ENCODE measurements at places on chromosomes 11 and 22. TPM values are rescaled to one million over a fixed set of nuclear protein-coding genes. Genes with fewer than 3 reads are reported as not detected.

DNA sequence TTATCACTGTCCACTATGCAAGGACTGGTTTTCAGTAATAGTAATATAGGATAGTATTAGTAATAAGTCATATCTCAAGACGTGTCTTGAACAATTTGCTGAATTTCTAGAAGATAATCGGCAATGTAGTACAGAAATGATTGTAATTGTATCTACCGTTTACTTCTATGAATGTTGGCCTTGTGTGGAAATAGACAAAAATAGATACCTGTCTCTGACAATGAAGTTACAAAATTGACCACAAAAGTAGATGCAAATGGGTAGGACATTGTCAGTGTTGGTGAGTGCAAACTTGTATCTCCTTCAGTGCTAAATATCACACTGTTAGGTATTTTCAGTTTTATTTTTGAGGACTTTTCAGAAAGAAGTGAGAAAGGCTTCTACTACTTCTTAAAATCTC is 43.1 kb downstream of the SVIP start:
- DNase-seq: no peak

- DNase-seq: no peak
Measured at GRCh38 chr11:36376009-36376887, 80.2 kb downstream of the PRR5L start.

The POTEH gene
- total RNA-seq: not detected

The TRIM6 gene
- total RNA-seq: 1.7 TPM

The RAG2 gene
- total RNA-seq: not detected

DNA sequence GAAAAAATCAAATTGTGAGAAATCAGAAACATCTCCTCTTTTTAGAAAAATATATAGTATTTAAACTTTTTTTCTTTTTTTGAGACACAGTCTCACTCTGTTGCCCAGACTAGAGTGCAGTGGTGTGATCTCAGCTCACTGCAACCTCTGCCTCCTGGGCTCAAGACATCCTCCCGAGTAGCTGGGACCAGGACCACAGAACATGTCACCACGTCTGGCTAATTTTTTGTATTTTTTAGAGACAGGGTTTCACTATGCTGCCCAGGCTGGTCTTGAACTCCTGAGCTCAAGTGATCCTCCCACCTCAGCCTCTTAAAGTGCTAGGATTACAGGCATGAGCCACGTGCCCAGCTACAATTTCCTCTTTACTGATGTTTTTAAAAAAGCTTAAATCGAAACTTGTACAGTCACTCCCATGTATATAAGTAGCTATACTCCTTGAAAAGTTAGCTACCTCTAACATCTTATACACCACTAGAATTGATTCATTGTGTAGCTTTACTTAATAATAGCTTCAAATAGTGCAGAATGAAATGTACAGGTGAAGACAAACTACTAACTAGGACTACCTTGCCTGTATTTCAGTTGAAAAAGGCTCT is 10.3 kb downstream of the EIF4G2 start:
- DNase-seq: no peak

Data from LHCN-M2 (cell line).